Activated T-cell treated with anti-CD3 and anti-CD28 coated beads for 4 hours (primary cell): ENCODE measurements at places on chromosomes 6 and 20.

DNA sequence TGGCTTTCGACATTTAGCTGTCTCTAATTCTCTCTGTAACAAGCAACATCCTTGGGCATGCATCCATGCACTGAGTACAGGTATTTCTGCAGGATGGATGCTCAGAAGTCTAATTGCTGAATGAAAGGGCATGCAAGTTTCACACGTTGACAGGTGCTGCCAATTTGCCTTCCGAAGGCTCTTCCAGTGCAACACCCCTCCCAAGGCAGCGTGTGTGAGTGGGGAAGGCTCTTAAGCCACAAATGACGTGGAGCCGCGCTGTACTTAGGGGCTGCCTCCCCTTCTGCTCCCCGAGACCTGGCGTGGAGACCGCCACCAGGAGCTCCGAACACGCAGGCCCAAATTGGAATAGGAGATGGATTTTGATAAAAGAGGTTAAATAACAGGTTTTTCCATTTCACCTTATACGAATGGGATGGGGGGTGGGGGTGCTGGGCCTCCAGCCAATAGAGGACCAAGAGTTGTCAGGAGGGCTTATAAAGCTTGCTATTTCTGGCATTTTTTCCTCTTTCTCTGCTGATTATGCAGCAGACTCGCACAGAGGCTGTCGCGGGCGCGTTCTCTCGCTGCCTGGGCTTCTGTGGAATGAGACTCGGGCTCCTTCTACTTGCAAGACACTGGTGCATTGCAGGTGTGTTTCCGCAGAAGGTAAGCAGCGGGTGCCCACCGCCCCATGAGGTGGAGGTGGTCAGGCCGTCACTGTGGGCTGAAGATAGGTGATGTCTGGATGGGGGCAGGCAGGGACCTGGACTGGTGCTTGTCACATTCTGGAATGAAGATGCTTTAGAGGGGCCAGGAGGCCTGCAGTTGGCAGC, 30.9 kb downstream of the TOX2 start:
- DNase-seq, result no peak

GRCh38 chr6:106746652-106747051, 117.3 kb downstream of the QRSL1 start:
- DNase-seq, result no peak

GRCh38 chr20:64051561-64052325, 2.3 kb upstream of the SOX18 start:
- DNase-seq, result no peak

DNA sequence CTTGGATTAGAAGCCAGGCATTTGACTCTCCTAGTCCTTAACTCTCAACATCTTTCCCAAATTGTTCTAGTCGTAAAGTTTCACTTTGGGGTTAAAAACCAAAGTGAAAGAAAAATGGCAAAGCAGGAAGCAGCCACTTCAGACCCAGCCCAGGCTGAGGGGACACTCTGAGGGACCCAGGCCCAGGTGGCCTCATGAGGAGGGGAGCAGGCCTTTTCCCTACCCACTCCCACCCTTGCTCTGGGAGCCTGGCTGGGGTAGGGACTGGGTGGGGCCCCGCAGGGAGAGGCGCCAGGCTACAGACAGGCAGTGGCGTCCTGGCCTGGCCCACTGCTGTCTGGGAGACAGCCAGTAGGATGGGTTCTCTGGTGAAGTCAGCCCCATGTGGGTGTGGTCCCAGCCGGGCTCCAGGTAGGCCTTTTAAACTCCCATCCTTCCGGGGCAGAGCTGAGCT, 68.7 kb upstream of the MYL9 start:
- DNase-seq, result no peak

DNA sequence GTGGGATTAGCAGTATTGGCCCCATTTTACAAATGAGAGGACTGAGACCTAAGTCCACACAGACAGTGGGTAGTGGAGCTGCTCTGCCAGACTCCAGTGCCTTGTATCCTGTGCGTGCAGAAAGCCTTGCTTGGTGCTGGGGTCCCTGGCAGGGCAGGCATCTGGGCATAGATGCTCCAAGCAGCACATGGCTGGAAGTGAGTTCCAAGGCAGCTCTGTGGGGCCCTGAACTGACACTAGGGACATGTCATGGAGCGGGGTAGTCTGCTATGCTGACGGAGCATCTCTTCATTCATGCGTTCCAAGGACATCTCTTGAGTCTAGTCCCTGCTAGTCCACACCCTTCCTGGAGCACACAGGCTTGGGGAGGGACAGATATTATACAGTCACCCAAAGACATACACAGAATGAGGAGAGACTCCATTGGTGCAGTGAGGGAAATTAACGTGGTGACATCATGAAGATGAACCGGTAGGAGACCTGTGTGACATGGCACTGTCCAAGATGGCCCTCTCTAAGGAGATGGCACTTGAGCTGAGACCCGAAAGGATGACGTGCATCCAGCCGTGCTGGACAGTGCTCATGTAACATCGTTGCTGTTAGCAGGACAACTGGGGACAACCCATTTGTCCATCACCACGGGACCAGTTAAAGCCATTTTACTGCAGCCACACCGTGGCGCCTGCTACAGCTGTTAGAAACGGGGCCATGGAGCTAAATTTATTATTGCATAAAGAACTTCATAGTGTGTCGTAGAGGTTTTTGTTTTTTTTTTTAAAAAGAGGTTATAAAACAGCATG, 65.1 kb downstream of the DLGAP4 start:
- no peak for DNase-seq

DNA sequence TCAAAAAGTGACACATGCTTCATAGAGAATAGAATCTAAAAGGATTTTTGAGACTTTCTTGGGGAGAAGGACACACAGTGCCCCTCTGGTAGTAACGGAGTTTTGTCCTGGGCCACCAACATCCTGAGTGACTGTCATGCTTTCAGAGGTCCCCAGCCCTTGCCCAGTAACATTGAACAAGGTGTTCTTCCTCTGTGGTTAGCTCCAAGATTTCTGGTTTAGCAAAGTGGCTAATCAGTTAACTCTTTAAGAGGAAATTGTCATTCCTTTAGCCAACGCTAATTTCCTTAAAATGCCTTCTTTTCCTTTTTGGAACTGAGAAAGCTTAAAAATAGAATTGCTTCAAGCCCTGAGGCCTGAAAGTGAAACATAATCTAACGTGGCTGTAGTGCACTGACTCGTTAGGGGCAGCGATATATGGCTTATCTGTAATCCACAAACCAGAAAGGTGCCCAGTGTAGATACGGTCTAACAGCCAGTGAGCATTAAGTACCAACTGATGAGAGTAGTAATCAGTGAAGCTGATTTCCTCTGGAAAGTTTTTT, 7.8 kb downstream of the E2F3 start:
- DNase-seq, result no peak
